Ovary (tissue), 10 donors: ENCODE measurements at places on chromosomes 12 and 14. TPM values are rescaled to one million over a fixed set of nuclear protein-coding genes. Genes with fewer than 3 reads are reported as not detected.

- DNase-seq: no peak
- H3K27ac ChIP-seq: no peak overlapping the region
- no peaks in the 10 kb centered on the region for H3K27me3 ChIP-seq
- H3K4me3 ChIP-seq: no peak overlapping the region
Observed at GRCh38 chr12:112924986-112925385, 13.3 kb upstream of the OAS3 start.

The ATG2B gene
- 30.2 TPM for total RNA-seq

DNA sequence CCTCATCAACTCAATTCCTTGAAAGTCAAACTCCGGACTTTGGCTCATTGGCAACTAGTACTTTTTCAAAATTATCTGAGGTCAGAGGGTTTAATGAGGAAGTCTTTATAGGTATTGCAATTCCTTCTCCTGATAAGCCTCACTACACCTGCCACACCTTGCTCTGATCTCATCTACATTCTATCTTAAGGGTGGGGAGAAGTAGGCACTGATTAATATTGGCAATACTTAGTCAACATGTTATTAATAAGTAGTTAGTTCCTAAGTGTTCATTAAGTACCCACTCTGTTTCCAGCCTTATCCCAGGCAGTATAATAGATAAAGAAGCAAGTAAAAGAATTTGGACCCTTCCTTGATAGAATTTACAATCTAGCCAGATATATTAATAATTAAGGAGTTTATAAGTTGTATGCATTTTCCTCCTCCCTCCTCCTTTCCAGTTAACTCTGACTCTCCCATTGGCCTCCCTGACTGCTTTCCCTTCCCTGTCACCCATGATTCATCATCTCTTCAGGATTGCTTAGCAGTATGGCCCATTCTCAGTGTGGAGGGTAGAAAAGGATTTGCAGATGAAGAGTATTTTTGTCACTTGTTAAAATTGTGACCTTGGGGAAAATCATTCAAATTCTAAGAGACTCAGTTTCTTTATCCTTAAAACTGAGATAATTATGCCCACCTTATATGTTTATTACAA is 231.0 kb upstream of the ATP2B1 start:
- H3K4me3 ChIP-seq: no peak overlapping the region
- H3K27me3 ChIP-seq: no peaks in the 10 kb centered on the region
- no peaks in the 10 kb centered on the region for H3K36me3 ChIP-seq
- no peak overlapping the region for H3K27ac ChIP-seq

The OR10AD1 gene
- total RNA-seq: not detected

- no peaks in the 10 kb centered on the region for H3K36me3 ChIP-seq
- no peaks in the 10 kb centered on the region for H3K27me3 ChIP-seq
- peaks cover 3% of the 10 kb centered on the region for H3K4me1 ChIP-seq
- peak; percentile 66 for DNase-seq
- H3K4me3 ChIP-seq: no peak overlapping the region
- H3K27ac ChIP-seq: no peak overlapping the region
Observed at GRCh38 chr14:24259282-24260025, 3.5 kb downstream of the TGM1 start.

DNA sequence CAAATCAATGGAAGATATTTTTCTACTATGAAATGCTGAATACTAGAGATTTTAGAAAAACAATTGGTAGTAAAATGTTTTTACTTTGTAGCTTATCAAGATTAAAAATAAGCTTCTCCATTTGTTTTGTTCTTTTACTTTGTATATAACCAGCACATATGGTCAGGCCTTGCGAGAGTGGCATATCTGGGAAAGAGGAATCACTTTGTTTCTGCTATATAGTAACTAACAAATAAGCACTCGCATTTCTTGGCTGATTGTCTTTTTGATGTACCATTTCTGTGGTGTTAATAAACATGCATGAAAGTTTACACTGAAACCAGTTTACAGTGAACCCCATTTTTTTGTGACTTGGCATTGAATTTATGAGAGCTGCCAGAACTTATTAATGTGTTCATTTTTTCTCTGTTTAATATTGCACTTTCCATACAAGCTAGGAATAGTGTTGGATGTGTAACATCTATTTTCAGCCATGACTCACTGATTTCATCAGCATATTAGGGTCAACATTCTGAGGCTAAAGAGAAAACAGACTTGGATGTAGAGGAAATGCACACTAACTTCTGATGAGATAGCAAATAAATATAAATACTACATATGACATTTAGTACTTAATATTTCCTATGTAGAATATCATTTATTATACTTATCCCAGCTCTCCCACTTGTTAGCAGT is 635.5 kb downstream of the KCNH5 start:
- H3K4me1 ChIP-seq: no peaks in the 10 kb centered on the region
- no peak overlapping the region for H3K27ac ChIP-seq
- no peak overlapping the region for H3K4me3 ChIP-seq
- DNase-seq: no peak
- H3K36me3 ChIP-seq: no peaks in the 10 kb centered on the region

DNA sequence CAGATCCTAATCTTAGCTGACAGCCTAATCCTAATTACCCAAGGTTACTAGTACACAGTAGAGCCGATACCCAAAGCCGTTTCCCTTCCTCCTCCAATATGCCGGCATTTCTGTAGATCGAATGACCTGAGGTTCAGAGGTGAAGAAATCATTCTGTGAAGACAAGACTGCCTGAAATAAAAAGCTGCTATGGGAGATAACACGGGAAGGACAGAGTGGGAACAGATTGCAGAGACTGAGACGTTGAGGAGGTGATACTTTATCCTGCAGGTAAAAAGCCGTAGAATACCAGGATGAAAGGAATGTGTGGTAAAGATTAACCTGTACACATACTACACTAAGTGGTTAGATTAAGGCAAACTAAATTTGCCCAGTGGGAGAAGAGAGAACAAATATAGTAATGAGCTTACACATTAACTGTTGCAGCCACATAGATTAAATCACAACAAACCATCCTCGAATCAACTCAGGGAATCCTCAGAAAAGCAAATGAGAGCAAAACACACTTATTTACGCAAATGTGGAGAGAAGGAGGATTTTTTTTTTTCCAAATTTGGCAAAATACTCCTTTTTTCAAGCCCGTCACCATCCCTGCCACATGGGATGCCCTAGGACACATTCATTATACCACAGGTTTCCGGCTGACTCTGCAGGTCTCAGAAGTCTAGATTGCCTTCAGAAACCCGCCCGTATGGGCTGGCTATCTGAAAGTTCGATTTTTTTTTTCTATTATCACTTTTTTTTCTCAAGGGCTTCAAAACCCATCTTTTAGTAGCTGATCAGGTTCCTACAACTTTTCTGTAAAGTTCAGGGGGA is 188.0 kb downstream of the TTC8 start:
- no peak overlapping the region for H3K4me3 ChIP-seq
- H3K27me3 ChIP-seq: no peaks in the 10 kb centered on the region
- H3K27ac ChIP-seq: no peak overlapping the region
- DNase-seq: no peak
- H3K4me1 ChIP-seq: no peaks in the 10 kb centered on the region

The SLC6A15 gene
- total RNA-seq: 0.37 TPM

The CLEC1B gene
- total RNA-seq: not detected

DNA sequence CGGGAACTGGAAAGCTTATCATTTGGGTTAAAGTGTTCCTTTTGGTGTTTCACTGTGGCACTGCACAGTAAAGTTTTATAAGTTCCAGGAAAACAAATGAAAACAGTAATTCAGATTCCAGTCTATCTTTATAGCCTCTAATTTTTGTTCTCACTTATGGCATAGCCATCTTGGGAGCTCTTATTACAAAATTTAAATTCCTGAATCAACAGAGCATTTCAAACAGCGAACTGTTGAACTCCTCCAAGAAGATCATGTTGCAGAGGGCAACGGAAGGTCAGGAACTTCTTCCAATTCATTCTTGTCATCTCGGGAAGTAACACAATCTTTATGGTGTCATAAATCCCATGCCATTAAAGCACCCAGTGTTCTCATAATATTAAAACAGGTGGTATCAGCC is 229.1 kb downstream of the KCNC2 start:
- H3K27ac ChIP-seq: no peak overlapping the region
- H3K4me1 ChIP-seq: no peaks in the 10 kb centered on the region
- no peak for DNase-seq
- no peaks in the 10 kb centered on the region for H3K27me3 ChIP-seq

GRCh38 chr12:128644664-128645296 is 179.0 kb downstream of the SLC15A4 start:
- H3K4me3 ChIP-seq: no peak overlapping the region
- no peak overlapping the region for H3K27ac ChIP-seq
- H3K36me3 ChIP-seq: no peaks in the 10 kb centered on the region
- H3K4me1 ChIP-seq: no peaks in the 10 kb centered on the region
- no peak for DNase-seq
- no peaks in the 10 kb centered on the region for H3K27me3 ChIP-seq

The CLSTN3 gene
- total RNA-seq: 68.2 TPM

The GLT8D2 gene
- total RNA-seq: 21.1 TPM

The SSTR1 gene
- 0.60 TPM for total RNA-seq

DNA sequence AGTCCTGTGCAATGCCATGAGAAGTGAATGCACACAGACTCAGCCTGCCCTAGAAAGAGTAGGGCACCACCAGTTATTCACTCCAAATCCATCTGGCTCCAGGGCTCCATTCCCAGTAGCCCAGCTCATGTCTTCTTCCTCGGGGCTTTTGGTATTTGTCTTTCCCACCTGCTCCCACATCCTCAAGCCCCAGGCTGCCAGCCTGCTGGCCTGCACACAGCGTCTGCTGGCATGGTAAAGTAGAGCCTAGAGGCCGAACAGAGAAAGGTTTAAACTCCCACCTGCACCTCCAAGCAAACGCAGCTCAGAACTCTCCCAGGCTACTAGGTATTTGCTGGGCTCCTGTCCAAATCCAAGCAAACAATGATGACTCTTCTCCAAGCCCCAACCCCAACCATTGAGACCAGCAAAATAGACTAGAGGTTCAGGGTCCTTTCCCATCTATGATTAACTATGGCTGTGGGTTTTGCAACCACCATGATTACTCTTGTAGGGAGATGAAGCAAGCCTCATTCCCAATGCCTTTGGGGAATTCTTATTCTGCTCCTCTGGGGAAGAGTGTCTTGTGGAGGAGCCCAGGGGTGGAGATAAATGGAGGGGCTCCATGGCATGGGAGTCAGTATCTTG is 5.2 kb upstream of the VDR start:
- no peak overlapping the region for H3K4me3 ChIP-seq
- no peaks in the 10 kb centered on the region for H3K27me3 ChIP-seq
- no peaks in the 10 kb centered on the region for H3K36me3 ChIP-seq
- H3K27ac ChIP-seq: no peak overlapping the region

DNA sequence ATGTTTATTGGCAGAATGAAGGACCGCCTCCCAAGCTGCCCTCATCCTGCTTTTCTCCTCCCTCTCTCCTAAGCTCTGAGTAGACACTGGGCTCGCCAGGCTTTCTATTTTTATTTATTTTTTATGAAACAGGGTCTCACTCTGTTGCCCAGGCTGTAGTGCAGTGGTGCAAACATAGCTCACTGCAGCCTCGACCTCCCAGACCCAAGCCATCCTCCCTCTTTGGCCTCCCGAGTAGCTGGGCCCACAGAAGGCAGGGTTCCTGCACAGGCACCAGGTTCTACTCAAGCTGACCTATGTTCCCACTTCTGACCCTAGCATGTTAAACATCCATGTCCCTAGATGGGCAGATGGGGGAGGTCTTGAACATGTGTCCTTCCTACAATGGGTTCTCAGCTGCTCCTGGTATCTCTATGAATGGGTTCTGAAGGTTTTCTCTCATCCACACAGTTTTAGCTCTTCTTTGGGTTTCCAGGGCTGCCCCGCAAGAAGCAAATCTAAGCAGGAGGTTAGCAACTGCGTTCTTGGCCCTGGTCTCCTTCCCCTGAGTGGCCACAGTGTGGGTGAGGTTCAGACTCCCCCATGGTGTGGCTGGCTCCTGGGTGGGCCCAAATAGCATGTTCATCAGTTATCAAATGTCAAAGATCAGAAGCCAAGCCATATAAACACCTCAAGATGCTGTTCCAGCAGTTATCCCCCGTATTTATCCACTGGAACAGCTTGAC is 167.3 kb downstream of the ZFP36L1 start:
- no peak for DNase-seq
- peaks cover 10% of the 10 kb centered on the region for H3K4me1 ChIP-seq
- no peaks in the 10 kb centered on the region for H3K27me3 ChIP-seq
- H3K36me3 ChIP-seq: no peaks in the 10 kb centered on the region
- no peak overlapping the region for H3K4me3 ChIP-seq

- H3K4me1 ChIP-seq: no peaks in the 10 kb centered on the region
- H3K27ac ChIP-seq: no peak overlapping the region
- H3K4me3 ChIP-seq: no peak overlapping the region
- H3K27me3 ChIP-seq: no peaks in the 10 kb centered on the region
- H3K36me3 ChIP-seq: no peaks in the 10 kb centered on the region
- DNase-seq: no peak
Observed at GRCh38 chr12:124091835-124092234, 118.8 kb downstream of the ZNF664 start.

DNA sequence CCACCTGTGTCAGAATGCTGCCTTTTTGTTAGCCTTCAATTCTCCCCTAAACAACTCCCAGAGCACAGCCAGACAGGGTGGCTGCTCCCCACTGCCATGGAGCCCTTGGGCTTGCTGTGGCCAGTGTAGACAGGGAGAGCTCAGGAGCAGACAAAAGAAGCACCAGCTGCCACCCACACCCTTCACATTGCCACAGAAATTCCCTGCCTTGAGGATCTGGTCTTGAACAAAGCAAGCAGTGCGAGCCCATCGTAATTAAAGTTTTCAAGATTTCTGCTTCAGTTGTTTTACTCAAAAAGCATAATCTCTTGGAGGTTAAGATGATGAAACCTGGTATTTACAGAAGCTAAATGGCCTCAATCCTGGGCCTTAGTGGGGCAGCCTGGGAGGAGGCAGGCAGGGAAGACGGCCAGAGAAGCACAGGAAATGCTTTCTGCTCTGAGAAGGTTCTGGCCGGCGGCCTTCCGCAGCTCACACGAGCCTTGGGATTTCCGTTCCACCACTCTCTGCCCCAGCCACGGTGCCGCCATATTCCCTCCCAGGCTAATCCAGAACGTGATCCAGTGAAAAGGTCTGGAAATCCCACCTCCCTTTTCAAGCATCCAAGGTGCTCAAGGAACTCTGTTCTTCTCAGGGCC is 535.2 kb downstream of the BCL11B start:
- H3K4me1 ChIP-seq: no peaks in the 10 kb centered on the region
- no peak for DNase-seq
- H3K27ac ChIP-seq: no peak overlapping the region

The NRIP2 gene
- 0.83 TPM for total RNA-seq

DNA sequence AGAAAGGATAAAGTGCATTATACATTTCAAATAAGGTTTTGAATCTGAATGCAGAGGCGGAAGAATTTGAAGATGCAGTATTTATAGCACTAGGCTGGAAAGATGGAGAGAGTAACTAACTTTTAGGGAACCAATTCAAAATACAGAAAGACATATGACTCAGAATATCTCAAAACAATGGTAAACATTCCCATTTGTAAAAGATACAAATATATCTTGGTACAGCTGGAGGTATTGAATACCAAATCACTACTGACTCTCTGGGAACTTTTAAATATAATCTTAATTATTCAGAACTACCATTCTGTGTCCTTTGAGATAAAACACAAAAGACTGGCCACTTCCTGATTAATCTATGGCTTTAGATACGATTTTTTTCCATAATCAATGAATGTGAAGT is 5.1 kb downstream of the CD69 start:
- H3K4me3 ChIP-seq: no peak overlapping the region
- H3K27ac ChIP-seq: no peak overlapping the region
- no peaks in the 10 kb centered on the region for H3K4me1 ChIP-seq
- no peaks in the 10 kb centered on the region for H3K27me3 ChIP-seq
